ENCODE measurements at places on chromosomes 7 and 10.

DNA sequence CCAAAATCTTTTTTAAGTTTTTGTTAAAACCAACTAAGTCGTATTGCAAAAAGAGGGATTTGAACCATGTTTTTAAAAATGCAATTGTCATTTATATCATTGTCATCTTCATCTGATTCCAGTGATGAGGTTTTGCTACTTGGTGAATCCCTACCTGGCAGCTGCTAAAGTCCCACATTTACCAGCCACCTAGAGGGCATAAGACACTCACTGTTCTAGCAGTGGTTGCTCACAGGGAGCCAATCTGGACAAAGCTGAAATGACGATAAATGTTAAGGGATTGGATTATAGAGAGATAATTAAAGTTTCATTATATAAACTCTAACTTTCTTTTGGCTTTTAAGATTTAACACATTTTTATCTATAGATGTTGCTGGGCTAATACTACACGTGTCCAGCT lies 18.7 kb downstream of the KIFBP start:
- DNase-seq, result no peak

GRCh38 chr7:135392701-135393100 lies 117.2 kb downstream of the CNOT4 start:
- DNase-seq, result no peak

GRCh38 chr7:3277604-3278572 lies 23.2 kb upstream of the SDK1 start:
- no peak for DNase-seq

- no peak for DNase-seq
These were observed 75.7 kb downstream of the SEMA3C start for GRCh38 chr7:80843018-80843677.

DNA sequence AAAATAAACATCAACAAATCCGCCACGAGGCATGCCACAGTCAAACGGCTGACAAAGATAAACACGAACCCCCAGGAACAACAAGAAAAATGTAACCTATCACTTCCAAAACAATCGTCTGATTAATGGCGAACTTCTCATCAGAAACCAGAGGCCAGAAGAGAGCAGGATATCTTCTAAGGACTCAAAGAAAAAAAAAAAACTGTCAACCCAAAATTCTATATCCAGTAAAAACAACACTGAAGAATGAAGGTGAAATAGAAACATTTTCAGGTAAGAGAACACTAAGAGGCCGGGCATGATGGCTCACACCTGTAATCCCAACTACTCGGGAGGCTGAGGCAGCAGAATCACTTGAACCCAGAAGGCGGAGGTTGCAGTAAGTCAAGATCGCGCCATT lies 54.3 kb downstream of the SLC29A4 start:
- no peak for DNase-seq

GRCh38 chr7:125375942-125376341 lies 446.3 kb upstream of the POT1 start:
- DNase-seq, result no peak

- DNase-seq, result no peak
These were observed 41.7 kb downstream of the ARL4A start for GRCh38 chr7:12729112-12729511.

DNA sequence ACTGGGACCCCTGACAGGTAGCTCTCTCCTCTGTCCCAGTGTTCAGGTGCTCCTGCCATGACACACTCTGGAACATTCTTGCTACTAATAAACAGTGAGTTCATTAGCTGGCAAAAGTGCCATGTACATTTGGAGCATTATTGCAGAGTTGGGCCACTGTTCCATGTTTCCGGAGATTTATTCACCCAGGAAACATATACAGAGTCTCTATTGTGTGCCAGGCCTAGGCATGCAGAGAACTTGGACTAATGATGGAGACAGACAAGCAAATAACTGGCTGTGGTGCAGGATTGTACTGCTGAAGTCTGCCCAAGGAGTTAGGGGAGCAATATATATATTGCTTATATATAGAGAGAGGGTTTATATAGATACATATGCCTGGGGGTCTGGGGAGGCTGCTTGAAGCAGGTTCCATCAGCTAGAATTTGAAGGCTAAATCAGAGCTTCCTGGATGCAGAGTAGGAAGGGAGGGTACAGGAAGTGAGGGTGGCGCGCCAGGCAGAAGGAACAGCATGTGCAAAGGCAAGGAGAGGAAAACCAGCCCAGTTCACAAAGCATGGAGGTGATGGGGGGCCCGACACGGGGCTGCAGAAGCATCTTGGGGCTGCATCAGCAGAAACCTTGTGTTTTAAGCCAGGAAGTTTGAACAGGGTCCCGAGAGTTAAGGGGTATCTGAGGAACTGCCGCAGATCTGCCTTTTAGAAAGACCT lies 22.7 kb upstream of the EEPD1 start:
- DNase-seq, result no peak

GRCh38 chr10:87842776-87843497 lies 20.4 kb downstream of the KLLN start:
- no peak for DNase-seq

GRCh38 chr7:107628461-107629064 lies 32.1 kb upstream of the SLC26A4 start:
- DNase-seq, result no peak

DNA sequence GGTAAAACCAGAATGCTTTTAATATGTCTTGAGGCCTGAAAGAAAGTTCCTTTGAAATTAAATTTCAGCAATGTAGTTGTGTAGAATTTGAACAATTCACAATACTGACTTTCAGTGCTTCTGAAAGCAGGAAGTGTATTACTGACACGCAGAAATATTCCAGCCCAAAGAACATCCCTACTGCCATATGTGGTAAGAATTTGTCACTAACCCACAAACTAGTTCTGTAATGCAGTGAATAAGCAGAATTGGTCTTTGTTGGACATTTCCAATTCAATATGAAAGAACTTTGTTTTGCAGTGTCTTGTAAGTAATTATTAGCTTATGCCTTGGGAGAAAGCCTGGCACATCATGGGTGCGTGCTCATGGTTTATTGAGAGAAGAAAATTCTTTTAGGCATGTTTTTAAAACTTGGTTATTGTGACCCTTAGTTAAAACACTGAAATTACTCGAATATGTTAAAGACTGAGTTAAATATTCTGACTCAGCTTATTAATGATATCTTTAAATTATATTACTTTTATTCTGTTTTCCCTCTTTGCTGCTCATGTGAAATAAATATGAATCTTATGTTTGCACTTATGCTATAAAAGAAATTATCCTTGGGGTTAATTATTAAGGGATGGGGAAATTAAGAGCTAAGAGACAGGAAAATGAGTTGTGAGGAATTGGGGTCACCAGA lies 33.4 kb downstream of the PTPN12 start:
- no peak for DNase-seq

DNA sequence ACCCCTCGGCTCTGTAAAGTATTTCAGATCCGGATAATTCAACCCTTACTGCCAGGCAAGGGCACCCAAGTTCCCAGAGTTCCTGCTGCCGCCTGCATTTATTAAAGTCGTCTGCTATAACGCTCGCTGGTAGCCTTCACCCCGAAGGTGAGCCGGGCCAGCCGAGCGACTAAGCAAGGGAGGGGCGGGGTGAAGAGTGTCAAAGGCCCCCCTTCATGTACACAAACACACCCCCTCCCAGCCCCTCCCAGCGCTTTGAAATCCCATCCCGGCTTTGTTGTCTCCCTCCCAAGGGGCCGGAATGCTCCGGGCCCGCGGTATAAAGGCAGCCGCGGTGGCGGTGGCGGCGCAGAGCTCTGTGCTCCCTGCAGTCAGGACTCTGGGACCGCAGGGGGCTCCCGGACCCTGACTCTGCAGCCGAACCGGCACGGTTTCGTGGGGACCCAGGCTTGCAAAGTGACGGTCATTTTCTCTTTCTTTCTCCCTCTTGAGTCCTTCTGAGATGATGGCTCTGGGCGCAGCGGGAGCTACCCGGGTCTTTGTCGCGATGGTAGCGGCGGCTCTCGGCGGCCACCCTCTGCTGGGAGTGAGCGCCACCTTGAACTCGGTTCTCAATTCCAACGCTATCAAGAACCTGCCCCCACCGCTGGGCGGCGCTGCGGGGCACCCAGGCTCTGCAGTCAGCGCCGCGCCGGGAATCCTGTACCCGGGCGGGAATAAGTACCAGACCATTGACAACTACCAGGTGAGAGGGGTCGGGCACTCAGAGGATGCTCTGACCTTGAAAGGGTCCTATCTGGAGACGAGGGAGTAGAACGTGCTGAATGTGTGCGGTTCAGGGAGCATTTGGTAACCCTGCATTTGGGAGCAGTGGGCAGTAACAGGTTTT lies at the start of gene DKK1:
Gene DKK1, plus strand, starts transcription at position 349 of the 889 bp plus-strand sequence. Its CDS starts 154 bp downstream, at position 503.
- peak; percentile 17 for DNase-seq

GRCh38 chr7:118615-119391 lies 73.6 kb upstream of the FAM20C start:
- no peak for DNase-seq

- no peak for DNase-seq
These were observed 638.4 kb downstream of the GALNT17 start for GRCh38 chr7:71770269-71770907.

DNA sequence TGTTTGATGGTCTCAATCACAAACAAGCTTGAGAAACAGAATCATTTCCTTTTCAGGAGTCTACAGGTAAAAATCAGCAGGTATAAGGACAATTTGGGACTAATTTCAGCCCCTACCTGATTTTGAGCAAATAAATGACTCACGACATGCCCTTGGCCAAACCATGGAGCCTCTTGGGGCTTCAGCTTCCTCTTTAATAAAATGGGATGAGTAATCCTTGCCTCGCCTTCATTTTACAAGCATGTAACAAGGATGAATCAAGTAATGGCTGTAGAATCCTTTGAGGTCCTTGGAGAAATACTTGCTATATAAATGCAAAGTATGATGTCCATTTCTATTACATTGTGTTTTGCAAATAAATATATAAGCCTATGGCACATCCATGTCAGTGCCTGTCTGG lies 212.8 kb upstream of the PODXL start:
- DNase-seq, result no peak

DNA sequence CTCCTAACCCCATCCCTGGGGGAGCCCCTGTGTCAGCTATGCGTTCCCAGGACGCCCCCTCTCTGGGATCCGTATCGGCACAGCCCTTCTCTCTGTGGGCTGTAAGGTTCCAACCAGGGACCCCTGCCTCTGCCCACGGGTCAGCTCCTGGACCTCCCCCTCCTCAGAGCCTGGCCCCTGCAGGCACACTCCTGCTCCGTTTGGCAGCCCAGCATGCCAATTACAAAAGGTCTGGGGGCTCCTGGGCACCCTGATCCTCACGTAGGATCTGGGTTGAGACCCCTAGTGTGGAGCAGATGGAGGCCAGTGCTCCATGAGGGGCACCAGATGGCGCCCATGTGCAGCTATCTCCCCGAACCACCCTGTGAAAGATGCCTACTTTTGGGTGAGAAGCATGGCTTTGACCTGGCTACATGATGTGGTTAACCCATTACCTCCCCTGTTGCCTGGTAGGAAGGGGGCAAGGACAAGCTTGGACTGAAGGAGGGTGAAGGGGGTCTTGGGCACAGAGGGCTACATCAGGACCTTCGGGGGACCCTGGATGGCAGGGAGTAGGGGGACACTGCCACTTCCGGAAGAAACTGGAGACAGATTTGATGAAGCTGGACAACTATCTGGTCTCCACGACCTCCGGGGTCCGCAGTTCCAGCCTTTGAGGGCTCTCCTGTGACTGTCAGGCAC lies 9.0 kb downstream of the TACR2 start:
- DNase-seq, result peak; percentile 50

DNA sequence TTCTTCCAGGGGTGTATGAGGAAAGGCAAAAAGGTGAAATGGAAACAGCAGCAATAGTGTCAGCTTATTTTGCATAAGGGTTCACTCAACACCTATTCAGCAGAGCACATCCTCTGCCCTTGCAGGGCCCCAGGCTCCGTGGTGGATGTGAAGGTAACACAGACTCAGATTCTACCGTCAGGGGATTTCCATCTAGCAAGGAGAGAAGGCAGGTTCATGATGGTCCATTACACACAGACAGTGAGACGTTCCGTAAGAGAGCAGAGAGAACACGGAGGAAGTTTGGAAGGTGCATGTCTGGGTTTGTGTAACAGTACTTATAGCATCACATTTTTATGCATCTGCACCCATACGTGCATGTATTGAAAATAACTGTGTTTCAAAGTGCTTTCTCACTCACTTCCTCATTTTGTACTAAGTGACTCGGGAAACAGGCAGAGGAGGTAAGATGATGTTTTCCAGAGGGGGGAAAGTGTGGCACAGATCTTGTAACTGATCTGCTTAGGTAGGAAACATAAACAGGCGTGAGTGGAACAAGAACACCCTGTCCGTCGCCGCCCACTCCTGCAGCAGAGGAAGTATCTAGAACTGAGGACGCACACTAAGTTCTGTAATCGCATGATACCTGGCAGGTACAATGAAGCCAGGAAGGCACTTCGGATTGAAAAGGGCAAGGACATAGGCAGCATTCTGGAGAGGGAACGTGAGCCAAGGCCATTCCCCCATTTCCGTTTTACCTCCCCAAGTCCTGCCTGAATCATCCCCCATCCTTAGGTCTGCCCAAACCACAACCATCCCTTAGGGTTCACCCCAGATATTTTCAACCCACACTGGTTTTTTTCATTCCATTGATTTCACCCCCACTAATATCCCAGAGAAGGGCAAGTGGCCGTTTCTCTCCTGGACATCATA lies 1.0 kb upstream of the ENO4 start:
- DNase-seq, result peak; percentile 63

DNA sequence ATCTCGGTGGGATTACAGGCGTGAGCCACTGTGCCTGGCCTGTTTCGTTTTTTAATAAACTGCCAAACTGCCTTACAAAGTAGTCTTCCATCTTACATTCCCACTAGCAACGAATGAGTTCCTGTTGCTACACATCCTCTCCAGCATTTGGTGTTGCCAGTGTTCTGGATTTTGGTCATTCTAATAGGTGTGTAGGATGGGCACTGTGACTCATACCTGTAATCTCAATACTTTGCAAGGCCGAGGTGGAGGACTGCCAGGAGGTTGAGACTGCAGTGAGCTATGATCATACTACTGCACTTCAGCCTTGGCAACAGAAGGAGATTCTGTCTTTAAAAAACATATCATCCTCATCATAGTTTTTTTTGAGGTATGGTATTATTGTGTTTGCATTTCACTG lies 21.4 kb upstream of the RSBN1L start:
- no peak for DNase-seq

DNA sequence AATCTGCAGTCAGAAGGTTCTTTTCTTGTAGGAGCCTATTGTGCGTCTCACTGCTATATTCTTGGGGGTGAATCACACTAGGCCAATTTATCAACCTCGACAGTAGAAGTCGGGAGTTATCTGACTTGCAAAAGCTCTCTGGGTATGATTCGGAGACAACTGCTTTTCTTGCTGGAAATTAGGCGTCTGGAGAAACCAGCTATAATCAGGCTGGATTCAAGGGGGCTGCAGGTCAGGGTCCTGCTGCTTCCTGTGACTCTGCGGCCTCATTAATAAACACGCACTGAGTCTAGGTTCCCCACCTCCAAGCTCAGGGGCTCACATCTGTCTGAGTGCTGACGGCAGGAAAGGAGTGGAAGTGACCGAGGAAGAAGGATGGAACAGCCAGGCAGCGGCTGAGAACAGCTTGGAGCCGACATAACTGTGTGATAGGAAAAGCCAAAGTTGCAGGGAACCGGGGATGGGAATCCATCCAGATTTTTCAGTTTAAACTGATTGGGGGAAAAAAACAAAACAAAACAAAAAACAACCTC lies 184.6 kb downstream of the FANK1 start:
- no peak for DNase-seq

Measured in GM20000 (cell line).